Activated CD8-positive, alpha-beta memory T cell treated with anti-CD3 and anti-CD28 coated beads for 4 hours (primary cell): ENCODE measurements at places on chromosomes 12 and 14.

DNA sequence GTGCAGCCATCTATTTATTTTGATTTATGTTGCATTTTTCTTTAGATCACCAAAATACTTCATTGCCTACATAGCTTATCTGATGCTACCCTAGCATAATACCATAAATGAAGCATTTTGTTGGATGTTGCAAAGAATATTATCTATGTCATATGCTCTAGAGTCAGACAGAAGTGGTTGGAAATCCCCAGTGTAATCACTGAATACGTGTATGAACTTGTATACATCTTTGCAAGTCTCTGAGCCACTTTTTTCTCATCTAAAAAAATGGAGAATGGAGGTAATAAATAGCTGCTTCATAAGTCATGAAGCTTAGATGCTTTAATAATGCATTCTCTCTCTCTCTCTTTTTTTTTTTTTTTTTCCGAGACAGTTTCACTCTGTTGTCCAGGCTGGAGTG lies 18.5 kb downstream of the EVL start:
- no peak for DNase-seq

DNA sequence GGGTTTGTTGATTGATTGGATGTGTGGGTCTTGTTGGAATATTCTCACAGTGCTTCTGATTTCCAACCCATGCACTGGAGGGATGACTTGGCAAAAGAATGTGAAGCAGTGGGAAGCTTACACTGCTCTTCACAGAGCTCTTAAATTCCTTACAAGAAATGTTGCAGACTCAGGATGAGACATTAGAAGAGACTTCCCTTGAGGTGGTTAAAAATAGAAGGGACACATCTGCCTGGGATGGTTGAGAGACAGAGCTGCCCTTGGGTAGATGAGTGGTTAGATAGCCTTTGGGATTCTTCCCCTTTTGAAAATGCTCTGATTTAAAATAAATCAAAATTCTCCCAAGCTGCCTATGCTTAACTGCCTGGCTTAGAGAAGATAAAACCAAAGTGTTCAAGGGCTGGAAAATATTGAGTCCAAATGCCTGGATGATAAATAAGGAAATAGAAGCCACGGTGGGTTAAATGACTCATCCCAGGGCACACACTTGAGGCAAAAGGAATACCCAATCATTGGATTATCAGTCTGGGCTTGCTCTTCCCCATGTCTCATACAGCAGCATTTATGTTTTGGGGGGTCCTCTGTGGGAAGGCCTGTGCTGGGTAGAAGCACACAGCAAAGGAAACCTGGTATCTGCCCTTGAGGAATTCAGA lies 264.3 kb downstream of the AKAP6 start:
- no peak for DNase-seq

DNA sequence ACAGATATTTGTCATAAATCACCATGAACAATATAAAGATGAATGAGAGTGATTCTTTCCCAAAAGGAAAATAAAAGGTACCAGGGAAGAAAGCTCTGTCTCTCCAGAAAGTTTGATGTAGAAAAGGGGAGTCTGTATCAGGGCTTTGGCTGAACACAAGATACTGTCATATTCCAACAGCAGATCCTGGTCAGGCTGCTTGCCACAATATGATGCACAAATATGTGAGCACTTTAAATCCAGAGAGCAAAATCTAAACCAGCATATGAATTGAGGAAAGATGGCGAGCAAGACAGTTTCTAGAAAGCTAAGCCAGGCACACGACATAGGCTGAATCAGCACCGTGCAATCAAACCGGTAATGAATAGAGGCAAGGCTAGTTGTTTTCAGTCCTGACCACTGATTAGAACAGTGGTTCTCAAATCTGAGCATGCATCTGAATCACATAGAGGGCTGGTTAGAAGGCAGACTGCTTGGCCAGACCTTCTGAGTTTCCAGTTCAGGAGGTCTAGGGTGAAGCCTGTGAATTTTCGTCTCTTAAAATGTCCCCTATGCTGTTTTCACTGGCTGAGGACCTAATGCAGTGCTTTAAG lies 60.7 kb downstream of the PLCZ1 start:
- no peak for DNase-seq

DNA sequence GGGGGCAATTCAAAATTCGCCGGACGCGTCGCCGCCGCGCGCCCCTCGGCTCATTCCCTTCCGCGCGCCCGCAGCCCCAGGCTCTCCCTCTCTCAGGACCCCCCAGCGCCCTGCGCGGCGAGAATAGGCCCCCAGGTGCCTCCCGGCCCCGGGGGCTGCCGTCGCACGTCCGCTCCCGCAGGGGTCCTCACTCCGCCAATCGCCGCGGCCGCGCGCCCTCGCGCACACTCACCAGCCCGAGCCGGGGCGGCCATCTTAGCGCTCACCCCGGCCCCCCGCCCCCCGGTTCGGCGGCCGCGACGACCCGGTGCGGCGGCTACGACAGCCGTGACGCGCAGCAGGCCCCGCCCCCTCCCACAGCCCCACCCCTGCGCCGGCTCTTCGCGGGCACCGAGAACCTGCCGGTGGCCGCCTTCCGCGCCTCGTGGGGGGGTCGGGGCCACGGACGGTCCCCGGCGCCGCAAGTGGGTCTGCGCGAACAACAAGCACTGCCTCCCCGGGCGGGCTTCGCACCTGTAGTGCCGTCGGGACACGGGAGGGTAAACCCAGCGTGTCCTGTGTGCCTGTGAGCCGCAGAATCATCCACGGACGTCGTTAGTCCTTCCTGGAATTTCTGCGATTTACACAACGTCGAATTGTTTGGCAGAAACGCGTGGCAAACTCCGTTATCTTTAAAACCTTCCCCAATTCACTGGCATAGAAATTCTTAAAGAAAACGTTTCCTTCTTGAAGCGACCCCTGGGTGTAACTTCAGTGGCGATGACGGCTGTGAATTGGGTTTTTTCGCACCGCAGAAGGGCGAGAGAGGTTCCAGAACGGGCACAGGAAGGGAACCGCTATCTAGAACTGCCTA lies 2.5 kb downstream of the USP44 start:
- peak; percentile 33 for DNase-seq

GRCh38 chr12:108260039-108260438 lies 79.1 kb downstream of the CMKLR1 start:
- DNase-seq = no peak

- DNase-seq = no peak
These were observed 209.6 kb downstream of the CRADD start for GRCh38 chr12:93886533-93887511.

DNA sequence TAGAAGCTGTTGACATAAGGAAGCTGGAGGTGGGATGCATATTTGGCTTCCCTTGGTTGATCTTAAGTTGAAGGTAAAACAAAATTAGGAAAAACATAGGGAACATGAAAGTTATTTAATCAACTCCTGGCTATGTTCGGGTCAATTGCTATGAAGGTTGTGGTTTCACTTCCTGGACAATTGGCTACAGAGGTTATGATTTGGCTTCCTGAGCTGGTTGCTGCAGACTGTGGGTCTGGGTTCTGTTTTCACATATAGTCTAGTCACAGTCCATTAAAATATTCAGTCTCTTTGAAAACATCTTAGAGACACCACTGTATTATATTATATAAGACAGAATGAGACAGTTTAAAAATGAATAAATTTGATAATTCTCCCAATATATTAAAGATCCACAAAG lies 895.2 kb upstream of the USP15 start:
- DNase-seq = no peak

- peak; percentile 86 for DNase-seq
These were observed 1.2 kb upstream of the SH2B3 start for GRCh38 chr12:111404362-111405148.

DNA sequence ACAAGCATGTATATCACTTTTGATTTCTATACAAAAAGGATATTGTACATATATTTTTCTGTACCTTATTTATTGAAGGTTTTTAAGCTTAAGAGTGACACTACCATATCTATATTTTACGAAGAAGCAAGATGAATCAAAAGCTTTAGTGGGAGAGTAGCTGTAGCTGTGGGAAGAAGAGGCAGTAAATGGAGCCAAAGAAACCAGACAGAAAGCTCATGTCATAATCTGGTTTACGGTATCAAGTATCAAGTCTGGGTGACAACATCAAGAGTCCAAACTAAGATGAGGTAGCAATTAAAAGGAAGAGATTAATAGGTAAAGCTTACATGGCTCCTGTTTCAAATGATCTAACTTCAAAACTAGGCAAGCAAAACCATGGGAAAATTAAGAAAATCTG lies 54.8 kb downstream of the CEP83 start:
- no peak for DNase-seq

GRCh38 chr14:90676912-90677311 lies 139.3 kb downstream of the TTC7B start:
- DNase-seq = no peak

- DNase-seq = no peak
These were observed 151.8 kb upstream of the DHRS4 start for GRCh38 chr14:23801766-23802165.

DNA sequence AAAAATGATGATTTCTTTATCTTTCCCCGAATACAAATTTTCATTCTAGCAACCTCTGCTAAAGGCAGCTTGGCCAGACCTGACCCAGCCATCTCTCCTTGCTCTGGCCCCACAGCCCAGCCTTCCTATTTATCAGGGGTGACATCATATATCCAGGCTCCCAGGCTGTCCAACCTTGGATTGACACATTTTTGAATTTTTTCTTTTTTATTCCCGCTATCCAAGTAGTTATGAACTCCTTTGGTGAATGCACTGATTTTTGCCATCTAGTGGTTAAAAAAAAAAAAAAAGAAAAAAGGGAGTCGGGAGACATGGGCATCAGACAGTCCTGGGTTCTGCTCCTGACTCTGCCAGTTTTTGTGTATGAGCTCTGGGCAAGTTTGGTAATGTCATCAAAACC lies 120.5 kb downstream of the PTPN11 start:
- no peak for DNase-seq

DNA sequence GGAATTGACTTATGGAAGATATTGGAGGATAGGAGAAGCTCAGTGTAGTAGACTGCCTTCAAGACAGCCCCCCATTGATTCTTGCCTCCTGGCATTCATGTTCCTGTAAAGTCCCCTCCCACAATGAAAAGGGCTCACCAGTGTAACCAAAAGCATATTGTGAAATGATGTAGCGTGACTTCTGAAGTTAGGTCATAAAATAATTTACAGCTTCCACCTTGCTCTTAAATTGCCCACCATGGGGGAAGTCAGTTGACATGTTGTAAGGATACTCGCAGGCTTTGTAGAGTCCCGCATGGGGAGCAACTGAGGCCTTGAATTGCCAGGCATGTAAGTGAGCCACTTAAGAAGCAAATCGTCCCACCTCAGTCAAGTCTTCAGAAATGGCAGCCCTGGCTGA lies 25.1 kb downstream of the GTSF1 start:
- DNase-seq = no peak

GRCh38 chr14:59529189-59529588 lies 44.9 kb downstream of the JKAMP start:
- DNase-seq = no peak

- no peak for DNase-seq
These were observed 52.7 kb downstream of the ESRRB start for GRCh38 chr14:76428611-76429010.

GRCh38 chr14:106556665-106557289 lies 1030.4 kb downstream of the TMEM121 start:
- peak; percentile 44 for DNase-seq
